Stimulated activated CD4-positive, alpha-beta T cell treated with anti-CD3 and anti-CD28 coated beads, Interleukin-1b, Interleukin-23, amount 100 ng/mL, for 48 hours (primary cell): ENCODE measurements at places on chromosomes 1 and 21.
A peak's percentile ranks its signal among the peaks of the same experiment; 100 is the strongest.

DNA sequence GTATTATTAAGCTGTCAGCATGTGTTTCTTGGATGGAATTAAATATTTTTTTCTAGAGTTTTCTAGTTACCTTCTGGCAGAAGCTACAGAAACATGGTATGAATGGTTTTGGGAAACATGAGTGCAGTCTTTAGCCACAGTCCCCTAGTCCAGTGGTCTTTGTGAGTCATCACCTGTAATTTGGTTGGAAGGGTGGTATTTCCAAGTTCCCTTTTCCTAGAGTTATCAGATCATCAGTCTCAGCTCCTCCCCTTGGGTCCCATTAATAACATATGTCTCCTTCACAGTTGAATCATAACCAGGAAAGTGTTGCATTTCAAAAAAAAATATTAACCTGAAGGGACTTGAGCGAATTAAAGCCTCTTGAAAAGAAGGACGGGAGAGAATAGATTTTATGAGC, 27.0 kb downstream of the ELAVL4 start:
- DNase-seq = no peak

DNA sequence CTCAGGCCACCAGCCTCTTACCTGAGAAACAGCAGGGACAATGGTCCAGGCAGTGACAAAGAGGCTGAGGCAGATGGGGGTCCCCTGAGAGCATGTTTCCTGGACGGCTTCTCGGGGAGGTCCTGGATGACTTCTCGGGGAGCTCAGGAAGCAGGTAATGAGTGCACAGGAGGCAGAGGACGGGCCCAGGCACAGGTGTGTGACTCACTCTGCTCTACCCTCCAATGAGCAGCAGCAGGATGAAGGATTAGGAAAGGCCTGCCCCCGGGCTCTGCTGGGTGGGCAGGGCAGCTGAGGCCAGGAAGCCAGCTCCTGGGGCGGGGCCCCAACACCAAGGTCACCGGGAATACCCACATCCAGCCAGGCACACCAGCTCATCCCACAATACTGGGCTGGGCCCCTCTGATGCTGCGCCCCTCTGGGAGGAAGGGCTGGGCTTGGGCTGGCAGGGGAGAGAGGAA, 17.2 kb upstream of the PTAFR start:
- no peak for DNase-seq

DNA sequence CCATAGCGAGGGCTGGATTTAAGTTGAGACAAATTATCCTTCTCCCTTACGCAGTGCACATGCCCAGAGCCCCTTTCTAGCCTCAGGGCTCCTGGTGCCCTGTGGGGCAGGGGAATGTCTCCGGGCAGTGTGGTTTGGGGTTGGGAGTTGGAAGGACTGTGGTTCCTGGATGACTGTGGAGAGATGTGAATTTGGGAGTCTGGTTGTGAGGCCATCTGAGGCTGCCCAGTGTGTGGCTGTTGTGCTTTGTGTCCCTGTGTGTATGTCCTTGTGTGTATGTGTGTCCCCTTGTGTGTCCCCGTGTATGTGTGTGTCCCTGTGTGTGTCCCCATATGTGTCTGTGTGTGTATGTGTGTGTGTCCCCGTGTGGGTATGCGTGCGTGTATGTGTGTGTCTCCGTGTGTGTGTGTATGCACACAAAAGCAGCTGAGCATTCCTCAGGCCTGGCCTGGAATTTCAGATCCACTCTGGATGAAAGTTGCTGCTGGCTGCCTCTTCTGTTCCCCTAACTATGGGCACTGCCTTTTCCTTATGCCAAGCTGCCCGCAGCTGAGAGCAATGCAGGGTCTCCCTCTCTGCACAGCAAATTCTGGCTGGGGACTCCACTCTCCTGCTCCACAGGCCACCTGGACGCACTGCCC, 65.4 kb downstream of the UBIAD1 start:
- DNase-seq = no peak

GRCh38 chr1:87449348-87449963, 120.8 kb downstream of the LMO4 start:
- DNase-seq = peak; percentile 22

DNA sequence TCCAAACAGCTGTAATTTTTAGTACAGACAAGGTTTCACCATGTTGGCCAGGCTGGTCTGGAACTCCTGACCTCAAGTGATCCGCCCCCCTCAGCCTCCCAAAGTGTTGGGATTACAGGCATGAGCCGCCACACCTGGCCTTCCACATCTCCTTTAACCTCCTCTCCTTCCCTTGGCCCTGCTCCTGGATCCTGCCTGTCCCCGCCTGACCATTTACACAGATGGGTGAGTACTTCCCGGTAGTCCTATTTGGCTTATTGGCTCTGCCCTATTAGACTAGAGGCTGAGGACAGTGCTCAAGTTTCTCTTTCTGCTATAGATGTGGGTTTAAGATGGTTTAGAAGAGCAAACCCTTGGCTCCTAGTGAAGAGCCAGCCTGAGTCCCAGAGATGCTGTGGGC, 7.1 kb downstream of the PTPN7 start:
- DNase-seq = no peak

DNA sequence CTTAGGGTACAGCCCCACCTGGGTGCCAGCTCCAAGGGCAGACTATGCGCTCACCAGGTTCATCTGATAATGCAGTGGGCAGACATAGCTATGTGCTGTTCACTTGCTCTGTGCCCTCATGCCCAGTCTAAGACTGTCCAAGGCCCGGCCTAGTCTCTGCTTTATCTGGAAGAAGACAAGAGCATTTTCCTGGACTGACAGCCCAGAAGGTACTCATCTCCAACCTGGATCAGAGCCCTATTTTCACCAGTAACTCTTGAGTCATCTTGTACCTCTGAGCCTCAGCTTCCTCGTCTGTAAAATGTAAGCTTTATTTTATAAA, 28.5 kb upstream of the LRRC8C start:
- peak; percentile 43 for DNase-seq

GRCh38 chr1:208242941-208243526, 1.1 kb downstream of the PLXNA2 start:
- DNase-seq = no peak

DNA sequence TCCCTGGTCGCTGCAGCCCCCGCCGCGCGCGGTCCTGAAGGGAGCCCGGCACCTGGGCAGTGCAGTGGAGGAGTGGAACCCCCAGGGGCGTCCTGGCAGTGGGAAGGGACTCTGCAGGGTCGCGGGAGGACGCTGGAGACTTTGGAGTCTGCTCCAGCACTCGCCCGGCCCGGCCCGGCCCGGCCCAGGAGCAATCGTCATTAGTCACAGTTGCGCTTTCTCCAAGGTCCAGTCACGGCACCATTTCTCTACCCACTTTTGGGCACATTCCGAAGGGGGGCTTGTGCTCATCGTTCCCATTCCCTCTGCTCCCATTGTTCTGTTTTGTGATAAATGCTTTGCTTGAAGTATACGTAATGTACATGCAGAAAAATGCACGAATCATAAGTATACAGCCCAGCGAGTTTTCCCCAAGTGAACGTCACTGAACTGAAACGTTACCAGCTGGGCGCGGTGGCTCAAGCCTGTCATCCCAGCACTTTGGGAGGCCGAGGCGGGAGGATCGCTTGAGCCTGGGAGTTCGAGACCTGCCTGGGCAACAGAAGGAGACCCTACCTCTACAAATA, 999 bp downstream of the THAP3 start:
- no peak for DNase-seq

DNA sequence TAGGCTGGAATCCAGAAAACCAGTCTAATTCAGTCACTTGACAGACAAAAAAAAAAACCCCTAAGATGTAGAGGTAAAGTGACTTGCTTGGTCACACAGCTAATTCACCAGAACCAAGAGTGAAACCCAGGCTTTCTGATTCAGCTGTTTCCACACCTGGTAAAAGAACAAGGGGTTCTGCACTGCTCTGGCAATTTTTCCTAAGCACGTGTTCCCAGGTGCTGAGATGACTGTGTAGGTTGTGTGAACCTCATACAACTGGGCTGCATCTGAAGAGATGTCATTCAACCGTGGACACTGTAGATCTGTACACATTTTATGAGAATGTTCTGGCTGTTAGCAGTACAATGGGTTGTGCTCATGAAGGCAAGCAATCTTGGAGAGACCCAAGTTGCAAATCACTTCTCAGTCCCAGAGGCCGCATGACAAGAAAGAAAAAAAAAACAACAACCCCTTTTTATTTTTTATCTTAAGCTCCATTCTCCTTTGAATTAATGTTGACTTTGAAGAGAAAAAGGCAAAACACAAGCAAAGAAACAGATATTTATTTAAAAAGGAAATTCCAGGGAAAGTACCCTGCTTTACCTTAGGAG, 95.4 kb downstream of the INTS7 start:
- peak; percentile 75 for DNase-seq

GRCh38 chr1:53246261-53247134, 8.2 kb upstream of the MAGOH start:
- DNase-seq = no peak

DNA sequence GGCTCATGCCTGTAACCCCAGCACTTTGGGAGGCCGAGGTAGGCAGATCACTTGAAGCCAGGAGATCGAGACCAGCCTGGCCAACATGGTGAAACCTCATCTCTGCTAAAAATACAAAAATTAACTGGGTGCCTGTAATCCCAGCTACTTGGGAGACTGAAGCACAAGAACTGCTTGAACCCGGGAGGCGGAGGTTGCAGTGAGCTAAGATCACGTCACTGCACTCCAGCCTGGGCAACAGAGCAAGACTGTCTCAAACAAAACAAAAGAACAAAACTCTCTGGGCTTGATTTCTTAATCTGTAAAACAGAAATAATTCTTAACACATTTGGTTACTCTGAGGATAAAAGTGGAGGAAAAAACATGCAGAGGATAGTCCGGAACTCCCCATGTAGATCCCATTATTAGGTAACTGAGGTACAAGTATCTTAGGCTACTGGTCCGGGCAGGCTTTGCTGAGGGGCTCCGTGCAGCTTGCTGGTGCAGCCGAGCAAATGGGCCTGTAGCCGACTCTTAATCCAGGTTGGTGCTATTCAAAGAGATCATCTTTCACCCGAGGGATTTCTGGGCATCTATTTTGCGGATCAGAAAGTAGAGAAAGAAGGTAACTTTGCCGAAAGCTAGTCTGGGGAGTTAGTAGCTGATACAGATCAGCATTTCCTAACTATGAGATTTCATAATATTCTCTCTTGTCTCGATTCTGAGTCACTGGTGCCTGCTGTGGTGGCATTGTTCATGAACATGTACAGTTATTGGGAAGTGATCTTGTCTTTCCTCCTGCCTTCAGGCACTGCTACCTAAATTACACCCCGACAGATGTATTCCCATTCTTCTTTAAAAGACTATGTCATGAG, 56.8 kb downstream of the NFIA start:
- no peak for DNase-seq

DNA sequence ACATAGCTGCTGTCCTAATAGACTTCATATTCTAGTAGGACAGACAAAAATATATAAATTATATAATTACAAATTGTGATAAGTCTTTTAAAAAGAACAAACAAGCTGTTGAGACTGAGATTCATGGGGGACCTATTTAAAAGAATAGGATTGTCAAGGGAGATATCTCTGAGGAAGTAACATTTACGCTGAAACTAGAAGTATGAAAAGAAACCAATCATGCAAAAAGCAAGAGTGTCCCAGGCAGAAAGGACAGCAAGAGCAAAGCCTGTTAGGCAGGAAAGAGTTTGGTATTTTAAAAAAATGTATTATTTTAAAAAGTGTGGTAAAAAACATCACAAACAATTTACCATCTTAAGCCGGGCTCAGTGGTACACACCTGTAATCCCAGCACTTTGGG, 9.1 kb upstream of the METTL13 start:
- no peak for DNase-seq

DNA sequence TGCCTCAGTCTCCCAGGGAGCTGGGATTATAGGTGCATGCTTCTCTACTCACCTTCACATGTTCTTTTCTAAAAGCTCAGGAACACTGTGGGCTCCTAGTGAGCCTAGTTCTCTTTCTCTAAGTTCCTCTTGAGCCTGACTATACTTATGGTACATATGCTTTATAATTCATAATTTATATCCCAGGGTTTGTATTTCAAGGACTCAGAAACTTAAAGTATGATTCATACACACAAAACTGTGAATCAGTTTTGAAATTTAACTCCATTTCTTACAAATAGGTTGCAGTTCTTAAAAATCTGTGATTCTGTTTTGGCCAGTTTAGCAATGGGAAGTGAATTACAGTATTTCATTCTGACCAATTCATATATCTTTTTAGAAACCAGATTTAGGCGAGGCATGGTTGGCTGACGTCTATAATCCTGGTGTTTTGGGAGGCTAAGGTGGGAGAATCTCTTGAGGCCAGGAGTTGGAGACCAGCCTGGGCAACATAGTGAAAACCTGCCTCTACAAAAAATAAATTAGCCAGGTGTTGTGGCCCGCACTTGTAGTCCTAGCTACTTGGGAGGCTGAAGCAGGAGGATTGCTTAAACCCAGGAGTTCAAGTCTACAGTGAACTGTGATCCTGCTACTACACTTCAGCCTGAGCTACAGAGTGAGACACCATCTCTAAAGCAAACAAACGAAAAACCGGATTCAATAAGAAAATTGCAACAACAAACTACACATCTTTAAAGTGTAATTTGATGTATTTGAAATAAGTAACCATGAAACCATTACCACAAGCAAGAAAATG, 15.6 kb downstream of the RASAL2 start:
- no peak for DNase-seq

DNA sequence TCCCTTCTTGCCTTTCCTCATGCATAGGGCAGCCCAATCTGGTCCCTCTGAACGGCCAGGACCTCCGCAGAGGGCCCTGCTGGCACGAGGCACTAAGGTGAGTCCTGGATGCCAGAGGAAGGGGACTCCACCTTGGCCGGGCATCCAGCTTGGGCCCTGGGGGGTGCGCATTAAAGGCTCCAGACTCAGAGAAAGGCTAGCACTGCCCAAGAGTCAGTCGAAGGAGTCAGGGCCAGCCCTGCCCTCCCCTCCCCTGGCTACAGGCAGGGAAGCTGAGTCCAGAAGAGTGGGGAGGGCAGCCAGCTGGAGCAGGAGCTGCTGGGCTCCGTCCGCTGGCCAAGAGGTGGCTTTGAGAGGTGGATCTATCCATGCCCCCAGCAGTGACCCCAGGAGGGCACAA, 2.8 kb upstream of the EFNA4 start:
- no peak for DNase-seq

GRCh38 chr1:91559838-91560565, 59.4 kb downstream of the CDC7 start:
- DNase-seq = no peak

- no peak for DNase-seq
Measured at GRCh38 chr1:91161749-91162148, 139.9 kb upstream of the ZNF644 start.

- DNase-seq = no peak
Measured at GRCh38 chr1:160797271-160797709, 1.3 kb downstream of the LY9 start.

DNA sequence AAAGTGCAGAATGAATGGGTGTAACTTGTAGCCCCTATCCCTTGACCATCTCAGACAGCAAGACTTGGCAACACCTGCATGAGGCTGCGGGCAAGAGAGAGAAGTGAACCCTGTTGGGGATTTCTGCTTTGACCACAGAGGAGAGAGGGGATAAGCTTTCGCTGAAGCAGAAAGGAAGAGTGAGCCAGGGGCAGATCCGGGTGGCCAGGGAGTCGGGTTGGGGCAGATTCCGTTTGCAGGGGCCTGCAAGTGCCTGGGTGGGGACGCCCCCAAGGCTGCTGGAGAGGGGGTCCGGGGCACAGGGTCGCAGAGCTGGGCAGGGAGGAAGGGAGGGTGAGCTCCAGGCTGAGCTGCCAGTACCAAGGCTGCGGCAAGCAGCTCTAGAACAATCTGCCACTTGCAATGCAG, 25.3 kb upstream of the PIK3CD start:
- DNase-seq = no peak
